NCI-H524 (cell line): ENCODE measurements at places on chromosomes 12 and 14.

GRCh38 chr12:132954471-132955048 is 1.5 kb downstream of the ZNF605 start:
- no peak for DNase-seq

DNA sequence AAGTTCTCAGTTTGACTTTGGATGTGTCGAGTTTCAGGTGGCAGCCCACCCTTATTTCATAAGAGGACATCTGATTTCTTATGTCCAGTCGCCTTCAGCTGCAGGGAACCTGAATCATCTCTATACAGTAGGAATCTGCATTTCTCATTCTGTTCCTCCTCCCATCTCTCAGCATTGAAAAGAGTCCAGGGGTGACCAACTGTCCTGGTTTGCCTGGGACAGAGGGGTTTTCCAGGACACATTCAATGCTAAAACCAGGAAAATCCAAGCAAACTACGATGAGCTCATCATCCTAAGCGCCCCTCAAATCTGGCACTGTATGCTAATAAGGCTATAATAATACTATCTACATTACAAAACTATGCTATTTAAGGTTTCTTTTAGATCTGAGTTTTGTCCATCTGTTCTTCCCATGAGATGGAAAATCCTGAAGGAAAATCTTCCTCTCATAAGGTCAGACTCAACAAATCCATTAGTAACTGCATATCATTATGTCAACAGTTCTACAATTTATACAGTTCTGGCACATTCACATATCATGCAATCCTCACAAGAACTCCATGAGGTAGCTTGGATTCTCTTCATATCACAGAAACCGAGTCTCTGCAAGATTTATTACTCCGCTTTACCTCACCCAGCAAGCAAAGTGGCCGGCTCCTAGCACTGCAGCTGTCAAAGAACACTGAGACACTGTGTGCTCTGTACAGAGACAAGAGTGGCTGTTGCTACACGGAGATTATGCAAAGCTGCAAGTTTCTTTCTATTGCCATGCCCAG is 15.6 kb upstream of the CALM1 start:
- DNase-seq = peak; percentile 83

- no peak for DNase-seq
Observed at GRCh38 chr12:8548192-8548591, 7.5 kb upstream of the CLEC4E start.

DNA sequence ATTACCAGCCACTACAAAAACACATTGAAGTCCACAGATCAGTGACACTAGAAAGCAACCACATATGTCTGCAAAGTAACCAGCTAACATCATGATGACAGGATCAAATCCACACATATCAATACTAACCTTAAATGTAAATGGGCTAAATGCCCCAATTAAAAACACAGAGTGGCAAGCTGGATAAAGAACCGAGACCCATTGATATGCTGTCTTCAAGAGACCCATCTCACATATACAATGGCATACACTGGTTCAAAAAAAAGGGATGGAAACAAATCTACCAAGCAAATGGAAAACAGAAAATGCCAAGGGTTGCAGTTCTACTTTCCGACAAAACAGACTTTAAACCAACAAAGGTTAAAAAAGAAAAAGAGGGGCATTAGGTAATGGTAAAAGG is 307.7 kb downstream of the GPHN start:
- DNase-seq = no peak

DNA sequence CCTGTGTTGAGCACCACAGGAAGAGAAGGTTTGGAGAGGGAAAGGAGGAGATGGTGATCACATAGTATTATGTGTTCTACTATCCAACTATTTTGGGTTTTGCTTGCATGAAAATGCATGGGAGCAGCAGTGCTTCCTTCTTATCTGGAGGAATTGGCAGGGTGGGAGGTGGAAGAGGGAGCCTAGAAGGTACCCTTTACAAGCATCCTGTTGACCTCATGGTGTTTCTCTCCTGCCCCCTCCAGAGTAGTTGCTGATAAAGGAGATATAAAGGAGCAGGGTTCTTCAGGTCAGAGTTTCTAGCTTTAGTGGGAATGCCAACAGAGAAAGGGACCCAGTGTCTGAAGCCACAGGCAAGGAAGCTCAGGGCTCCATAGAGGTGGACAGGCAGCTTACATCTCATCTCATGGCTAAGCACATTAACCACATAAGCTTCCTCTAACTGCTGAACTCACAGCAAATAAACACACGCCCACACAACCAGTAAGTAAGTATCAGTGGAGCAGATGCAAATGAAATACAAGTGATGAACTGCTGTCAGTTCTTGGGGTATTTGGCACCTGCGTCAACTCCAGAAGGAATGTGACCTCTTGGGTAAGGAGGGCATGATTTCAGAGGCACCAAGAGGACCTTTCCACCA is 174.2 kb upstream of the SLC38A2 start:
- no peak for DNase-seq

GRCh38 chr12:98592825-98593322 is 612 bp upstream of the SLC25A3 start:
- no peak for DNase-seq

GRCh38 chr12:125194987-125195386 is 129.8 kb downstream of the AACS start:
- DNase-seq = no peak
